ENCODE measurements at places on chromosomes 12 and 14. TPM values are rescaled to one million over a fixed set of nuclear protein-coding genes. Genes with fewer than 3 reads are reported as not detected.

DNA sequence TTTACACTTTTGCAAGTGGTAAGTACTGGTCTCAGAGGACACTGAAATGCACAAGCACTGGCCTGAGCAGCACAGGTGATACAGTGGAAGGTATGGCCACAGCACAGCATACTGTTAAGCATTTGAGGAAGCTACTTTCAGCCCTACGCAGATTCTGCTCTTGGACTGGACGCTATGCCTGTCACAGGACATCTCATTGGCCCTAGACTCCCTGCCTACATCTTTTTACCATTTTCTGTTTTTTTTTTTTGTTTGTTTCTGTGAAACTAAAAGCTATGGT is 144.2 kb upstream of the ABCD2 start:
- no peak for DNase-seq

GRCh38 chr14:103512701-103513611 is 9.7 kb downstream of the CKB start:
- no peak for DNase-seq

ZNF891 gene
- total RNA-seq = 3.7 TPM

GRCh38 chr12:58097741-58098140 is 156.4 kb downstream of the ATP23 start:
- DNase-seq = no peak

ZNF605 gene
- total RNA-seq = 5.7 TPM

IPO8 gene
- 34.9 TPM for total RNA-seq

- no peak for DNase-seq
Measured at GRCh38 chr12:48600552-48600951, 30.7 kb upstream of the LALBA start.

- no peak for DNase-seq
Measured at GRCh38 chr12:74595696-74596095, 58.1 kb downstream of the ATXN7L3B start.

DNA sequence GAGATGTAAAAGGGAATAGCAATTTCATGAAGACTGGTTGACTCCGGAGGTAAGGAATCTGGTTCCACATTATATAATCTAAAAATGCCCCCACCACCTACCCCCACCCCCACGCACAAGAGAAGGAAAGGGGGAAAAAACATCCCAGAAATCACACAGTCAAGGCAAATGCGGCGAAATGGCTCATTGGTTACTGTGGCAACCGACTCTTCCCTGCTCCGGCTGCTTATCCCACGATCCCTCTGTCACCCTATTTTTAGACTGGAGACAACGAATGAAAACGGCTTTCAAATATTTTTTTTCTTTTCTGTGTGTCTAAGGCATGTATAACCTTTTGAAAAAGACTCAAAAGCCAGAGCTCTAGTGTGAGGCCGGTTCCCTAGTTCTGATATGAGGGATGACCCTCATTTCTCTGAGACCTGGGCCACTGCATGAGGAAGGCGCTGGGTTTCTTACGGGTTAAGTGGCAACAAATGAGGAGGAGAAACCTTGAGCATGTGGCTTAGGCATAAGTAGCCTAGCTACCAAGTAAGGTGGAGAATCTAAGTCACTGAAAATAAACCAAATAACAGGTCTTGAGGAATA is 148.3 kb upstream of the GRIN2B start:
- no peak for DNase-seq

- no peak for DNase-seq
Measured at GRCh38 chr12:111202237-111202915, 166.5 kb downstream of the PHETA1 start.

GRCh38 chr12:101372431-101372830 is 35.1 kb downstream of the ARL1 start:
- DNase-seq = peak; percentile 11

DNA sequence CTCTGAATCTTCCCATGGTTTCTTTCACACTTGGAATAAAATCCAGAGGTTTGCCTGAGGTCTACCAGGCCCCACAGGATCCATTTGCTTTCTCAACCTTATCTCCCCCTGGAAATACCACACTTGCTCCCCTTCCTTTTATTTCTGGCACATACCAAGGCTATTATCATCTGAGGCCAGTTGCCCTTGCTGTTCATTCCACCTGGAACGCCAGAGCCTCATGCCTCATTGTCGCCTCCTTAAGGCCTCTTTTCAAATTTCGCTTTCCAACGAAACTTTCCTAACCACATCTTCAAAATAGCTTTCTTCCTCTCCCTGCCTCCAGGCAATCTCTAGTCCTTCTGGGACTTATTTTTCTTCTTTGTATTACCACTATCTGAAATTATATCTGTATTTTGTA is 11.2 kb upstream of the LRIG3 start:
- no peak for DNase-seq

CEBPE gene
- total RNA-seq = not detected

DNA sequence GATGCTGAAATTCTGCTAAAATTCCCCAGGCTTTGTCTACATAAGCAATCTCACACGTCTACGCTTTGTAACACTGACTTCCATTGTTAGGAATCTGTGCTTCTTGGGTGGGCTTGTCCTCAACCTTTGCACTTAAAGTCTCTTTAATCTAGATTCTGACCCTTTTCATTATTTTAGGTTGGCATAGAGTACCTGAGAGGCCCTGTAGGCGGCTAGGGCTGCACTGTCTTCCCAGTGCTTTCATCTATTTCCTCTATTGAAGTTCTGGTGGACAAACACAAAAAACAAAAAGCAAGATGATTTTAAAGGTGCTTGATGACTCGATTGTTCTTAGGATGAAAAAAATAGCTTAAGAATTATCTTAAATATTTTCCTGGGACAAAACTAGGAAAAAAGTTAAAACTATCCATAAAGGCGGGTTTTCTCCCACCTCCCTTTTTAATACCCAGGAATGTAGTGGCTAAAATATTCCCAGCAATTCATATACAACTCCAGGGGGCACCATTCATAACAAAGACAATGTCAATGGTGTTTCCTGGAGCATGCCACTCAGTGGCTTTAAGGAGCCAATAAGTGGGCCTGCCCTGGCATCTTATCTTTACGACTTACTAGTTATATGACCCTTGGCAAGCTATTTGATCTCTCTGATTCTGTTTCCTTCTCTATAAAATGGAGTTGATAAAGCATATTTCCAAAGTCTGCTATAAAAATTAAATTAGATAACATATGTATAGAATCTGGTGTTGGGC is 197.5 kb downstream of the STXBP6 start:
- DNase-seq = peak; percentile 5

DNA sequence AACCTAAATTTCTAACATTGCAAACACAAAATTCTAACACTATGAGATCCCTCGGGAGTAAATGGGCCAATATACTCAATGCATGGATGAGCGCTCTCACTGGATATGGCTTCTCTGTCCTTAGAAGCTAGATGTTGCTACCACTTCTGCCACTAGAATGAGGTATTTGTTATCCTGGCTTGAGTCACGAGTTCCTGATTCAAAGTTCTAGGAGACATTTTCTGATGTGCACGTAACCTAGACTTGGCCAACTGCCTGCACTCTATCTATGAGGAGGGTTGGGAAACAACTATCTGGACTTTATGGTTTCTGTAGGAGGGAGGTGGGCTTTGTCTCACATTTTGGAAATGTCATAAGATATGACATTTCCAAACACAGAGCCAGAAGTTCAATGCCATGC is 37.6 kb downstream of the FERMT2 start:
- DNase-seq = no peak

LAG3 gene
- not detected for total RNA-seq

GRCh38 chr14:37083599-37083998 is 88.8 kb downstream of the SLC25A21 start:
- no peak for DNase-seq

DNA sequence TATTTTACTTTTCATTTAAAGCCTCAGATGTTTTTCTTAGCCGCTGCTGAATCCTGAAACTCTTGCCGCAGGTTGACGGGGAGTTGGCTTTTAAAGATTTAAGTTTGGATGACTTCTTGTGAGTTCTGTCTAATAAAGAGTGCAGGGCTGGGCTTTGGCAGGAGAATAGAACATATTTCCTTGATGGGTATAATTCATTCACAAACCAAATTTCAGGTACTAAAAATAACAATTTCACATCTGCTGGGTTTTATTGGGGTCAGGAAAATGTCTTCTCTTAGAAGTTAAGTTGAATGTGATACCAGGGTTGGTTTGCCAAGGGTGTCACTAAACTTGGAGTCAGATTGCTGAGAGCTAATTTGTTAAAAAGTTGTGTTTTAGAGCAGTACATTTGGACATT is 9.7 kb downstream of the SP1 start:
- DNase-seq = no peak

RIMKLB gene
- total RNA-seq = 47.7 TPM

CLEC1B gene
- total RNA-seq = not detected

TNFAIP2 gene
- 4.6 TPM for total RNA-seq

GRCh38 chr12:89326239-89327040 is 25.9 kb downstream of the DUSP6 start:
- DNase-seq = no peak

TPPP2 gene
- not detected for total RNA-seq

SPIC gene
- not detected for total RNA-seq

DNA sequence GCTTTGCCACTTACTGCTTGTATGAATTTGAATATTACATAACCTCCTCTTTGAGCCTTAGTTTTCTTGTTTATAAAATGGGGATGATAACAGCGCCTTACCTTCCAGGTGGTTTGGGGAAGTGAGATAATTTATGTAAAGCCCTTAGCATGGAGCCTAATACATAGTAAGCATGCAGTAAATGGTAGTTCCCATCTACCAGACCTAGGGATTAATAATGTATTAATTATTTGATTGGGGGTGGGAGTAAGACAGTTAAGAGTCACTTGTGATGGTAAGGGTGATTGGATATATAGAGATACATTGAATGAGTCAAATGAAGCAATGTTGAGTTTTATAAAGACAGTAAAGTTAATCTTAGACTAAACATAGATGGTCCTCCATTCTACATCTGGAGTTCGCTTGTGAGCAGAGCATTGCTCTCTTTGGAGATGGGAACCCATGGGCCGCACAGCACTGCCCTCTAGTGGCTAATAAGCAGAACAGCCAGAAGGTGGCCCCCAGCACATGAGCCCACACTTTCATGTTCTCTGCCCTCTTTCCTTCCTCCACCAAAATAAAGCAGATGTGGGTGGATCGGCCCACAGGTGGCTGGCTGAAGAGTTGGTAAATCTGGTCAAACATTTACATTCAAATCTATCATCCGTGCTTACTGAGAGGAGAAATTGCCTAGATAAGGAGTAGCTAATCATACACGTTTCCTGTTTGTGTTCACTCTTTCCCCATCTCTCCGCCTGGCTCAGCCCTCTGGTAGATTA is 26.5 kb upstream of the TAMALIN start:
- peak; percentile 91 for DNase-seq

GPR84 gene
- total RNA-seq = not detected

DNA sequence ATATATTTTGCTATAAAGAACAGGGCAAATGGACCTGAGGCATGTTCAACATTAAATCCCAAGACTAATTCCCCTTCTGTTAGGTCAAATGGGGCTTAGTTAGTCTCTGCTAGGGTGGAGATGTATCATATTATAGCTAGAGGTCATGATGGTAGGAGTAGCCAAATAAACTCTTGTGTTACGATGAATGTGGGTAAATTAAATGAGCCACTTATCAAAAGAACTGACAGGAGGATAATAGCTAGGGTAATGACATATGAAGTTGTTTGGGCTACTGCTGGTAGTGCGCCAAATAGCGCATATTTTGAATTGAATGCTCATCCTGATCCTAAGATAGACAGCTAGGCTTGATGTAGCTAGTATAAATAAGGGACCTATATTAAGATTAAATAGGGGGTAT is 445.0 kb downstream of the GXYLT1 start:
- DNase-seq = no peak

DNA sequence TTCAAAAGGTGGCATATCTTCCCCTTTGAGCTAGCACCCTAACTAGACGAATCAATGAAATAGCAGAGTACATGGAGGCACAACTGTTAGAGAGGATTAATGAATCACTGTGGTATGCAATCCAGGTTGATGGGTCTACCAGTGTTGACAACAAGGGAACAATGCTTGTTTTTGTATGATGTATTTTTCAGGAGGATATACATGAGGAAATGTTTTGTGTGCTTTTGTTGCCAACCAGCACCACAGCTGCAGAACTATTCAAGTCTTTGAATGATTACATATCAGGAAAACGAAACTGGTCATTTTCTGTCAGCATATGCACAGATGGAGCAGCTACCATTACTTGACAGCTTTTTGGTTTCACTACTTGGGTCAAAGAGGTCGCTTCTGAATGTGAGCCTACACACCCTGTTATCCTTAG is 142.6 kb downstream of the GPHN start:
- DNase-seq = peak; percentile 87

CLEC2A gene
- total RNA-seq = not detected

DNA sequence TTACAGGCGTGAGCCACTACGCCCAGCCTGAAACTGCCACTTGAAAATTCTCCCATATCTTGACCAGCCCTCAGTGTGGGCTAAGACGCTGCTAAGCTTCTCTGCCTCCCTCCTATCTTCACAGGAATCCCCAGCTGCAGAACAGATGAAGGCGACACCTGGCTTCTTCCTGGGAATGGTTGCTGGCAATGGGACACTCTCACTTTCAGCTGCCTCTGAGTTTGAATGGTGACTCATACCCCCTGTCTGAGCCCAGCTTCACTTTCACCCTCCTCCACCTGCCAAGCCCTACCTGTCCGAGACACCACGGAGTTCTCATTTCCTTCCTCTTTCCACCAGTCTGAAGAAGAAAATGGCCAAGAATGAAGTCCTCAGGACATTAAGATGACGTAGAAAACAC is 18.3 kb upstream of the VASH1 start:
- peak; percentile 23 for DNase-seq

- no peak for DNase-seq
Measured at GRCh38 chr14:104317492-104317805, 179.1 kb downstream of the KIF26A start.

- DNase-seq = no peak
Measured at GRCh38 chr14:99976681-99977080, 88.5 kb upstream of the EVL start.

- DNase-seq = no peak
Measured at GRCh38 chr12:95740751-95741150, 49.8 kb downstream of the NTN4 start.

GRCh38 chr14:64656986-64657385 is 47.2 kb upstream of the PLEKHG3 start:
- no peak for DNase-seq

- no peak for DNase-seq
Measured at GRCh38 chr14:66038618-66039017, 447.6 kb upstream of the CCDC196 start.

TMEM120B gene
- 25.5 TPM for total RNA-seq

TSPAN9 gene
- total RNA-seq = 194 TPM

ACVR1B gene
- total RNA-seq = 22.4 TPM

- no peak for DNase-seq
Measured at GRCh38 chr14:69587389-69587788, 12.7 kb upstream of the CCDC177 start.

DNA sequence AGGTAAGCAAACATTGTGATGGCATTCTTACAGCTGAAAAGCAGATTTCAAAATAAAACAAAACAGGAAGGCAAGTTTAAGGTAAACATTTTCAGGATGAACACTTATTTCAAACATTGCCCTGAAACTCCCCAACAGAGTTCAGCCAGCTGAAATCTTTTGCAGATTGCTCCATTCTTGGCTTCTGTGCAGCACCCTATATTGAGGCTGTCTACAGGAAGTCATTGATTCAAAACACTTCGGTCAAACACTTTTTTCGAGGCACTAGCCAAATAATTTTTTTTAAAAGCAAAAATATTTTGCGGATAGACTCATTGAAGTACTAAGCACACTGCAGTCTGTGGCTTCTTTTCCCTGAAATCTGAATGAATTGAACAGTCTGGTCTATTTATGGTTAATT is 318.1 kb upstream of the PDE3A start:
- no peak for DNase-seq

CCDC196 gene
- total RNA-seq = not detected

GRCh38 chr14:90388437-90388836 is 8.4 kb upstream of the CALM1 start:
- peak; percentile 72 for DNase-seq

All from SJCRH30 (cell line).